ENCODE measurements at places on chromosomes 1 and 21. TPM values are rescaled to one million over a fixed set of nuclear protein-coding genes. Genes with fewer than 3 reads are reported as not detected.
A peak's percentile ranks its signal among the peaks of the same experiment; 100 is the strongest.

DNA sequence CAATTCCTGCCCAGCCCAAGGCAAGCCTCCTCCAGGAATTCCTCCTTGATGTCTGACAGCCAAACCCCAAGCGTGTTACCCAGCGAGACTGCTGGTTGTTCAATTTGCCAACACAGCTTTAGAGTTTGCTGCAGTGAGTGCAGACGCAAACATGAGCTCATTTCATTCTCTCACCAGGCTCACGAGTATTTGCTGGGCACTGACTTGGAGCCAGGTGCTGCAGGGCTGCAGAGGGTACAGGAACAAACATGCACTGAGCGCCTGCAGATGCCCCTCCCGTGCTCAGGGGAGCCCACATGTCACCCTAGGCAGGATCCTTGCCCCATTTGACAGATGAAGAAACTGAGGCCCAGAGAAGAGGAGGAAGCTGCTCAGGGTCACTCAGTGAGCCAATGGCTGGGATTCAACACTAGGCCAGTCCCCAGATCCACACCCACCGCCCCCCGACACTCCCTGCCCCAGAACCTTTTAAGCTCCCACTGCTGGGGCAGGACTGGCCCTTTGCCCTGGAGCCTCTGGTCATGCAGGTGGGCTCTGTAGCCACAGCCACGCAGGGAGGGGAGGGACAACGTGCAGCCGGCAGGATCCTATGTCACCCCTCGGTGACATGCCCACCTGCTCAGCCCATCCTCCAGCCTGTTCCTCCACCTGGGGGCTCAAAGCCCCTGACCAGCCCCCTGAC, 363.7 kb downstream of the MATN1 start:
- no peaks in the 10 kb centered on the region for H3K4me1 ChIP-seq
- H3K4me3 ChIP-seq = no peak overlapping the region
- no peaks in the 10 kb centered on the region for H3K36me3 ChIP-seq
- DNase-seq = no peak

DNA sequence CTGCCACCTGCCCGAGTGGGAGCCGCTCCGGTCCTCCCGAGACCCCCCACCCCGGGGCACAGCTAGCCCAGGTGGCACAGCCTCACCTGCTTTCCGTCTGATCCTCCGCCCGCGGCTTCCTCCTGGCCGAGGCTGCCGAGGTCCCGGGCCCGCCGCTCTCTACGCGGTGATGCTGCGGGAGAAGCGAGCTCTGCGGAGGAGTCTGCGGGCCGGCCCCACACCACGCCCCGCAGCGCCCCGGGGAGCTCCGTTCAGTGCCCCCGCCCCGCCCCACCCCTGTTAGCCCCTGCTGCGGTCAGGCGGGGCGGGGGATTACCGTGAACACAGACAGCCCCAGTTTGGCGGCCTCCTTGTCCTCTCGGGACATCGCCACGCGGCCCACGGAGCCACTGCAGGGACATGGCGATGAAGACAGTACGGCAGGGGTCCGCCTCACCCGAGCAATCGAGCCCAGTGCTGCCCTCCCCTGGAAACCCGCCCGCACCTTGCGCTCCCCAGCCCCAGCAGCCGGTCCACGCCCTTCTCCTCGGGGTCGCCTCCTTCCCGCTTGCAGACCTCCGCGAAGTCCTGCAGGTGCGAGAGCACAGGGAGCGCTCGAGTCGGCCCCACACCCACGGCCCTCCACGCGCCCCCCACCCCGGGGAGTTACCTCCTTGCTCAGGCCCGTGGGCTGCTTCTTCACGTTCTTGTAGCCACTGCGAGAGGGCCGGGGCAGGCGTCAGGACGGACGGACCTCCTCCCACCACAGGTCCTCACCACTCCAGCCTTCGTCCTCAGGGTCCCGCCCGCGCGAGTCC, 933 bp downstream of the C1orf35 start:
- H3K4me3 ChIP-seq = peak overlapping the region; percentile 95
- H3K4me1 ChIP-seq = peaks cover 24% of the 10 kb centered on the region
- DNase-seq = peak; percentile 71
- peak overlapping the region; percentile 41 for H3K27ac ChIP-seq
- H3K36me3 ChIP-seq = peaks cover 46% of the 10 kb centered on the region

- no peak overlapping the region for H3K4me3 ChIP-seq
- no peaks in the 10 kb centered on the region for H3K36me3 ChIP-seq
- H3K27ac ChIP-seq = no peak overlapping the region
Measured at GRCh38 chr1:151728151-151729054, 7.1 kb downstream of the RIIAD1 start.

GRCh38 chr1:97334454-97334853, 586.4 kb downstream of the DPYD start:
- no peak overlapping the region for H3K4me3 ChIP-seq
- no peaks in the 10 kb centered on the region for H3K4me1 ChIP-seq
- DNase-seq = no peak
- no peak overlapping the region for H3K27ac ChIP-seq
- H3K27me3 ChIP-seq = no peaks in the 10 kb centered on the region
- no peaks in the 10 kb centered on the region for H3K36me3 ChIP-seq

DNA sequence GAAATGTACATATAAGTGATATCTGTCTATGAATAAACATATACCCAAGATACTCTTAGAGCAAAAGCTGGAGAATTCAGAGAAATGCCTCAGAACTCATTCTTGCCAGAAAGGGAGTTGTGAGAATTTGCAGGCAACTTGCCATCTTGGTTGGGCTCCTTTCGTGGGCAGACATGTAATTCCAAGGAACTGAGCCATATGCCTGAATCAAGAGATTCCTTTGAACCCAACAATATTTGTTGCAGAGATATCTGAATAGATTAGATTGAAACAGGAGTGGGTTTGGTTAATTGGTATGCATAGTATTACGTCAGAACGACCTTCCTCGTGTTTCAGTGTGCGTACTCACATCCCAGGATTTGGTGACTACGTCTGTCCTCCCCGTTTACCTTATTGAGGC, 67.0 kb downstream of the TGFB2 start:
- DNase-seq = no peak
- no peak overlapping the region for H3K27ac ChIP-seq
- no peaks in the 10 kb centered on the region for H3K36me3 ChIP-seq
- H3K27me3 ChIP-seq = no peaks in the 10 kb centered on the region
- no peak overlapping the region for H3K4me3 ChIP-seq

DNA sequence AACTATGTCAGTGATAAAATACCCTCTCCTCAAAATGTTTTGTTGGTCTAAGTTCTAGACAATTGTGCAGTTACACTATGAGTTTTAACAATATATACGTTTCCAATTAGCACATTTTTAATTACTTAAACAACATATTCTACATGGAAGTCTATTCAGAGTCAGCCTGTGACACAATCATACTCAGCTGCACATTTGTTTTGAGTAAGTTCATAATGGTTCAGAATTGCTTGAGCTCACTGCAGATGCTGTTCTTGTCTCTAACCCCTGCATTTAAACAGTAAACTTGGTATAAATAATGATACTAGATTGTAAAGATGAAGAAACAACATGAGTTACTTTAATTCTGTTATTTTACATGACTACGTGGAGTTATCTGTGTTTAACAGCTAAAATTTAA, 30.6 kb downstream of the CDKN2C start:
- no peak overlapping the region for H3K4me3 ChIP-seq
- peaks cover 10% of the 10 kb centered on the region for H3K4me1 ChIP-seq
- H3K27ac ChIP-seq = no peak overlapping the region
- no peaks in the 10 kb centered on the region for H3K36me3 ChIP-seq
- DNase-seq = no peak

GRCh38 chr1:115251340-115251748, 86.7 kb downstream of the NGF start:
- no peaks in the 10 kb centered on the region for H3K36me3 ChIP-seq
- no peak overlapping the region for H3K4me3 ChIP-seq
- H3K27me3 ChIP-seq = no peaks in the 10 kb centered on the region

- H3K4me1 ChIP-seq = no peaks in the 10 kb centered on the region
- peaks cover 6% of the 10 kb centered on the region for H3K27me3 ChIP-seq
- DNase-seq = no peak
- H3K27ac ChIP-seq = no peak overlapping the region
- H3K4me3 ChIP-seq = no peak overlapping the region
- H3K36me3 ChIP-seq = no peaks in the 10 kb centered on the region
Measured at GRCh38 chr1:165235777-165236291, 120.7 kb downstream of the LMX1A start.

DNA sequence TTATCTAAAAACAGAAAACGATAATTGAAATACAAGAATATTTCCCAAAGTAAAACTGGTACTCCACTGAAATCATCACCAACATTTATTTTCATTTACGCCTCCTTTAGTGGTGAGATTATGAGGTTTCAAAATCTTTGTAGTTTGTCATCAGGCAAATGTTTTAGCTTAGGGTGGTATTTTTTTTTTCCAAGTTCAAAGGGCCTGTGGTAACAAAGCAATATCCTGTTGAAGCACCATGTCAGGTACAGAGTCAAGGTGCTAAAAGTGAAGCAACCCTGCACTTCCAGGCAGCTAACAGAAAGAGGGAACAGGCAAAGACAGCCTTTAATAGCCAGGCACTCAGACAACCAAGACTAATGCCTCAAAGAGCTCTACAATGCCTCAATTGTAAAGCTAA, 89.2 kb downstream of the JAK1 start:
- H3K4me1 ChIP-seq = no peaks in the 10 kb centered on the region
- H3K4me3 ChIP-seq = no peak overlapping the region
- peaks cover 2% of the 10 kb centered on the region for H3K36me3 ChIP-seq
- no peak overlapping the region for H3K27ac ChIP-seq

DNA sequence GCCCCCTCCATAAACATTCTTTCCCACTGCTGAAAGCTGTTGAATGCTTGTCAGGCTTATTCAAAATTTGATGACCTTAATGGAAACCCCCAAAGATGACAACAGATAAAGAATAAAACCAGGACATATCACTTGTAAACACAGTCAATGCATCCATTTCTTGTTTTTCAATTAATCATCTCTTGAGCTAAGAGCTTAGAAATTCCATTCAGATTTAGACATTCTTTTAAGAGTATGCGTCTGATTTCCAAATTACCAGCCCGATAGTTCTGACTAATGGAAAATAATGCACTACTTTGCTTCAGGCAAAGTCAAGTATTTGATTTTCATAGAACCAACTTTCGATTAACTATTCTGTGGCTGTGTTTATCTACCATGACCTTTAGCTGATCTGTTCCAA, 100.6 kb upstream of the RUNX1 start:
- no peaks in the 10 kb centered on the region for H3K4me1 ChIP-seq
- H3K4me3 ChIP-seq = no peak overlapping the region
- no peak for DNase-seq
- H3K27ac ChIP-seq = no peak overlapping the region
- H3K27me3 ChIP-seq = no peaks in the 10 kb centered on the region

GRCh38 chr1:227786673-227787512, 28.6 kb upstream of the PRSS38 start:
- no peaks in the 10 kb centered on the region for H3K27me3 ChIP-seq
- H3K27ac ChIP-seq = peak overlapping the region; percentile 57
- peaks cover 35% of the 10 kb centered on the region for H3K4me1 ChIP-seq
- H3K36me3 ChIP-seq = peaks cover 8% of the 10 kb centered on the region
- H3K4me3 ChIP-seq = peak overlapping the region; percentile 74

DNA sequence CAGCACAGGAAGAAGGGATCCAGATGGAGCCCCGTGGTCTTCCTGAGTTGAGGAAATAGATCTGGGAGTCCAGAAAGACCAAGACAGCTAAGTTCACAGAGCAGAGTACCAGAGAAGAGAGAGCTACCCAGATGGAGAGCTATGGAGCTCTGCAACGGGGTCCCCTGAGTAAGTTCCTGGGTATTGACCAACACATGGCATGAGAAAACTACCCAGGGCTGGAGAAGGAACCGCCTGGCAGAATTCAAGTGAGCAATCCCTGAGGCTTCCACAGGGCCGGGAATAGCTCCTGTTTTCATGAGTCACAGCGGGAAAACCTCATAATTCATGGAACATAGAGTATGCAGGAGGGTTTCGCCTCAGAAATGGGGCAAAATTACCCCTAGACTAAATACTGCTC, 19.7 kb downstream of the STPG1 start:
- H3K4me1 ChIP-seq = peaks cover 33% of the 10 kb centered on the region
- no peaks in the 10 kb centered on the region for H3K27me3 ChIP-seq
- H3K27ac ChIP-seq = peak overlapping the region; percentile 92
- DNase-seq = no peak

DNA sequence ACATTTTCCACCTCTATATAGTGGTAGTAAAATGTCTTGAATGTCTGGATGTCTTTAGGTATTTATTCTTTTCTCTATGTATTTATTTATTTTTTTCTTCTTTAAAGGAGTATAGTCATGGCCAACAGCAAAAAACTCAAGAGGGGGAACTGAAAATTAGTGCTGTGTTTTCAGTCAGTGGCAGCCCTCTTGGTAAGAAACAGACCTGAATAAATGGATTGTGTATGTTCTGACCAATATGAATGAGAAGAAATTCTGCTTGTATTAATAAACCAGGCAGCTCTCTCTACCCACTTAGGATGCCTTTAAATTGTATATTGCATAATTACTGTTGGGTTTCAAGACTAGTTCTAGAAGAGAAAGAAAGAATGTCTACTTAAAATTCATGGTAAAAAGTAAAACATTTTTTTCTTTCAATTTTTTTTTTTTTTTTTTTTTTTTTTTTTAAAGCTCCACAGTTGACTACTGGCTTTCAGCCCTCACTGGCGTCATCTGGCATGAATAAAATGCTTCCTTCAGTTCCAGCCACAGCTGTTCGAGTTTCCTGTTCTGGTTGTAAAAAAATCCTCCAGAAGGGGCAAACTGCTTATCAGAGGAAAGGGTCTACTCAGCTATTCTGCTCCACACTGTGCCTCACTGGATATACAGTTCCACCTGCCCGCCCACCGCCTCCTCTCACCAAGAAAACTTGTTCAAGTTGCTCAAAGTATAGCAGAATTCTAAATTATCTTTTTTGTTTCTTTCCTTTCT, 101.6 kb downstream of the ZMYM4 start:
- no peak for DNase-seq
- H3K27me3 ChIP-seq = no peaks in the 10 kb centered on the region
- H3K27ac ChIP-seq = no peak overlapping the region

GRCh38 chr1:4128616-4129015, 228.5 kb upstream of the C1orf174 start:
- H3K36me3 ChIP-seq = no peaks in the 10 kb centered on the region
- DNase-seq = no peak
- no peaks in the 10 kb centered on the region for H3K4me1 ChIP-seq
- H3K27me3 ChIP-seq = no peaks in the 10 kb centered on the region

GRCh38 chr21:28522014-28522799, 470.5 kb downstream of the LTN1 start:
- DNase-seq = no peak
- no peaks in the 10 kb centered on the region for H3K36me3 ChIP-seq
- H3K4me1 ChIP-seq = no peaks in the 10 kb centered on the region
- H3K27me3 ChIP-seq = no peaks in the 10 kb centered on the region

- H3K27ac ChIP-seq = no peak overlapping the region
- no peaks in the 10 kb centered on the region for H3K27me3 ChIP-seq
- H3K4me1 ChIP-seq = no peaks in the 10 kb centered on the region
- no peak overlapping the region for H3K4me3 ChIP-seq
- H3K36me3 ChIP-seq = no peaks in the 10 kb centered on the region
- DNase-seq = no peak
Measured at GRCh38 chr1:54571326-54571725, 23.3 kb downstream of the ACOT11 start.

- no peak overlapping the region for H3K4me3 ChIP-seq
- no peak overlapping the region for H3K27ac ChIP-seq
- H3K27me3 ChIP-seq = no peaks in the 10 kb centered on the region
- H3K4me1 ChIP-seq = peaks cover 9% of the 10 kb centered on the region
Measured at GRCh38 chr1:58932859-58933598, 149.2 kb upstream of the JUN start.

The GLIS1 gene
- not detected for polyA plus RNA-seq

The CDC20 gene
- 1.5 TPM for polyA plus RNA-seq

The SERINC2 gene
- 0.75 TPM for polyA plus RNA-seq

The KRTAP7-1 gene
- not detected for polyA plus RNA-seq

The FCMR gene
- polyA plus RNA-seq = 931 TPM

The CFAP107 gene
- polyA plus RNA-seq = not detected

The CFAP74 gene
- not detected for polyA plus RNA-seq

The CHD5 gene
- polyA plus RNA-seq = 0.22 TPM

The NDC1 gene
- polyA plus RNA-seq = 5.0 TPM

The ERRFI1 gene
- polyA plus RNA-seq = 3.8 TPM
